ENCODE measurements at places on chromosomes 11 and 22. TPM values are rescaled to one million over a fixed set of nuclear protein-coding genes. Genes with fewer than 3 reads are reported as not detected.
A peak's percentile ranks its signal among the peaks of the same experiment; 100 is the strongest.

DNA sequence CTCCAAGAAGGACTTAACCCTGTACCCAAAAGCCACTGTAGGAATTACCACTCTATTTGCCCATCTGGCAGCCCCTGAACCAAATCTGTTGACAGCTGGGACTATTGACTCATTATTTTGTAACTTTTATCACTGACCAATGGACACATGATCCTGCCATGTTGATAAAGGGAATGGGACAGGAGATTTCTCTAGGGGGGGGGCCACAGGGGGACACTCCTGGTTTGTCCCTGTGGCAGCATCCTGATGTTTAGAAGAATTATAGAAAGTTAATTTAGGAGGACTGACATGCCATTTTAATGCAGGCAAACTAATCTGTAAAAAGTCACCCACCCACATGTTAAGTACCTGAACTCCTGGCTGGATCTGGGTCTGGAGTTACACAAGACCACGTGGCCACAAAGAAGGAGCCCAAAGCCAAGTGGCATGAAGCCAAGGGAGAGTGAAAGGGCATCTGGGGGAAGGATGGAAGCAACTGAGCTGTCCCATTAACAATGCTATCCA is 558.1 kb downstream of the ETS1 start:
- DNase-seq = no peak

GRCh38 chr11:101126551-101127196 is 2.9 kb downstream of the PGR start:
- no peak for DNase-seq

DNA sequence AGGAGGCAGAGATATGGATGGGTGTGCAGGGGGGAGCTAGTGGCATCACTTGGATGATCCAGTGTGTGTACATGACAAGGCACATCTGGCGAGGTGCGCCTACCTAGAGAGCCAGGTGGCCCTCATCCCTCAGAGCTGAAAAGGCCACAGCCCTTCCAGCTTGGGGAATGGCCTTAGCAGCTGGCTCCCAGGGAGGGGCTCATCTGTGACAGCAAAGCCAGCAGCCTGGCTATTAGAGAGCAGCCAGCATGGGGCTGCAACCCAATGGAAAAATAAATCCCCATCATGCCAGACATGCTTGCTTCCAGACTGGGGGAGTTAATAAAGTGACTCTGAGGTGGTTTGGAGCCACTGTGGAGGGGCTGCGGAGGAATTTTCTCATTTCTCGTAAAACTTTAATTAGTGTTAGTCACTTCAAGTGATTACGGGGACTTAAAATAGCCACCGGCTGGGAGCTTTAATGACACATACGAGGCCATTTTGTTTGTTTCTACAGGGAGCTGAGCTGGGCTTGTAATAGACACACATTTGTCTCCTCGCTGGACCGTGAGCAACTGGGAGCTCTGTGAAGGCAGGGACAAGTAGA is 111.2 kb upstream of the ALX4 start:
- DNase-seq = no peak

DNA sequence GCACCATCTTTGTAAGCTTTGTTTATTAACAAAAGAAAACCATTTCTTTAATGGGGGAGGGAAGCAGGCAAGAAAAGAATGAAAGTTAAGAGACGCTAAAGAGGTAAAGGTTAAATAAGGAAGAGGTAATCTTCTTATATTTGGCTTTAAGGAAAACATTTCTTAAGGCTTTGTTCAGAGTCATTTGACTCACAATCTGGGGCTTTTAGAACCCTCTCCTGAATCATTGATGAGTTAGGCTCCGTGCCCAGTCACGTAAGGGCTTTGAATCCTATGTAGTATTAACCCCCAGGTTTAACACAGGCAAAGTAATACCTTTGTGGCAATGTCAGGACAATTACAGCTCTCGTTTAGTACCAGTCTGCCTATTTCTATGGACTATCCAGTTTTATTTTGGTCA is 26.1 kb downstream of the MADD start:
- no peak for DNase-seq

GRCh38 chr11:119539583-119539982 is 116.6 kb upstream of the THY1 start:
- DNase-seq = no peak

- DNase-seq = no peak
Measured at GRCh38 chr11:133745791-133746190, 99.5 kb downstream of the SPATA19 start.

- no peak for DNase-seq
Measured at GRCh38 chr11:86978756-86979608, 23.8 kb upstream of the FZD4 start.

DNA sequence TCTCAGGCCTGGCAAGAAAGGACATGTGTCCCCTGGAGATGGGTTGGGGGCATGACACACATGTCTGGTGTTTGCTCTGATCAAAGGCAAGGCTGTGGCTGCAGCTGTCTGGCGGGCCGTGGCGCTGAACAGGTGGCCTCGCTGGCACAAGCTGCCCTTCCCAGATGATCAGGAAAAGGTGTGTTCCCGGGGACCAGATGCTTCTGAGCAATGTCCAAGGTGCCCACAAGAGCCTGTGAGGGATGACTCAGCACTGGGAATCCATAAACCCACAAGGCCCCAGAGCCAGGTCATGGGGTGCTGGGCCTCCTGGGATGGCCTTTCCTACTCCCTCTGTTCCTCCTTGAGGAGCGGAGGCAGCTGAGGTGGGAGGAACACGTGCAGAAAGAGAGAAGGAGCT is 9.7 kb upstream of the LRP5 start:
- no peak for DNase-seq

The PRR33 gene
- total RNA-seq = not detected

GRCh38 chr22:19146215-19146968 is 1.9 kb upstream of the ESS2 start:
- DNase-seq = no peak

The ART1 gene
- not detected for total RNA-seq

DNA sequence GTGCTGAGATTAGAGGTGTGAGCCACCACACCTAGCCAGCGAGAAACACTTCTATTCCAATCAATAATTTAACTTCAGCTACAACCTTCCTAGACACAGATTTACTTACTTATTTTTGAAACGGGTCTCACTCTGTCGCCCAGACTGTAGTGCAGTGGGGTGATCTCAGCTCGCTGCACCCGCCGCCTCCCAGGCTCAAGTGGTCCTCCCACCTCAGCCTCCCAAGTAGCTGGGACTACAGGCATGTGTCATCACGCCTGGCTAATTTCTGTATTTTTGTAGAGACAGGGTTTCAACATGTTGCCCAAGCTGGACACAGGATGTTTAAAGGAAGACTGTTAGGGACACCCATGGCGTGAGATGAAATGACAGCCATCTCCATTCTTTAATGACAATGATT is 61.3 kb downstream of the MICAL3 start:
- DNase-seq = no peak

The MMP8 gene
- total RNA-seq = not detected

The C11orf42 gene
- total RNA-seq = not detected

The SLC7A4 gene
- not detected for total RNA-seq

The KRTAP5-8 gene
- not detected for total RNA-seq

The EHF gene
- not detected for total RNA-seq

DNA sequence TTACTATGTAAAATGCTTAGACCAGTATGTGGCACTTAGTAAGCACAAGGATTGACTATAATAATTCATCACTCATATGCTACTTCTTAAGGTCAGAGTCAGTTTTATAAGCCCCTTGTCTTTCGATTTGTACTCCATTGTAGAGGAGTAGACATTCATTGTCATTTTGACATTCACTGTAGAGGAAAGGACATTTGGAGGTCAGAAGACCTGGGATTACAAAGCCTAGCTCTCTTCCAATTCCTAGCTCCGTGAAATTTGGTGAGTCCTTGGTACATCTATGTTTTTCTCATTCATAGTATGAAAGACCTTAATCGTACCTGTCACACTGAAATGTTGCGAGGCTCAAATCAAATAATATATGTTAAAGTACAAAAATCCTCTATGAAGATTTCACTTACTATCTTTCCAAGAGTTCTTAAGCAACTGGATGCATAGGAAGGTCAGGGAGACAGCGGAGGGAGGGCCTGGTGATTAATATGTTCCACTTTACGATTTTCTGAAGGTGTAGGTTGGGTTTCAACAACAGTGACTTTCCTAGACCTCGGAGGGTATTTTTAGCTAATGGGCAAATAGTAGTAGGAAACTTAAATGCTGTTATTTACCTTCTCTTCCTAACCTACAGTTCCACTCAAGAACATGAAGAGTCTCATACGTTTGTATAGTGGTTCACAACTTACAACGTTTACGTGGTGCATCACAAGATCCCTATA is 1.4 kb upstream of the EMSY start:
- DNase-seq = peak; percentile 7

- DNase-seq = no peak
Measured at GRCh38 chr11:97109078-97109477, 719.3 kb downstream of the JRKL start.

The ARHGAP42 gene
- 0.06 TPM for total RNA-seq

GRCh38 chr11:76694664-76695063 is 24.1 kb upstream of the LRRC32 start:
- DNase-seq = no peak

The VPREB1 gene
- total RNA-seq = not detected

DNA sequence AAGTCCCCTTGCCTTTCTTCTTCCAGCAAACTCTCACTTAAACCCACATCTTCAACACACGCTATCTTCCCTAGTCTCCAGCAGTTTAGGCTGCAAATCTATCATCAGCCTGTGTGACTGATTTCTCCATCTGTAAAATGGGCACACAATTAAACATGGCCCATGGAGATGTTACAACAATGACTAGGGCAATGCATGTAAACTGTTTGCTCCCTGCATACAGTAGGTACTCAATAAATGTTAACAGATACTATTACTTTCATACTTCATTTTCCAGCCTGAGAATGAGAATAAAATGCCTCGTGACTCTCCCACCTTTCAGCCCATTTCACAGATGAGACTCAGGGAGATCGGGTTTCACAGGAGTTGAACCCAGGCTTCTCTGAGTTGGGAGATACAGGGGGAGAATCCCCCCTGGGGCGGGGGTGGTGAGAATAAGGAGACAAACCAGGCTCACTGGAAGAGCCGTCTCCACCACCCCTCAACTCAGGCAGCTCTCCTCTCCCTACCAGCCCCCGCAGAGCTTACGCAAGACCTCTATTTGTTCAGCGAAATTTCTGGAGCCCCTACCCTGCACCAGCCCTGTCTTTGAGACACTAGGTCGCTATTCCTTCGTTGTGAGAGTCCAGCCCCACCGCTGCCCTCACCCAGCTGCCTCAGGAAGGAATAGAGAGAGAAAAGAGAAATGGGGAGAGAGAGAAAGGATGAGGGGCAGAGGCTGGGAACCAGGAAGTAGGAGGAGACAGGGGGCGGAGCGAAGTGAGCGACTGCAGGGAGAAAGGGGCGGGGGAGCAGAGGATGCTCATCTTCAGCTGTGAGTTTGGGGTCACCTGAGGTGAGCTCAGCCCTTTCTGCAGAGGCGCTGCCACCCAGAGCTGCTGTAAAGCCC is 42.1 kb upstream of the KLHL35 start:
- peak; percentile 84 for DNase-seq

GRCh38 chr11:30801357-30801756 is 215.2 kb upstream of the MPPED2 start:
- no peak for DNase-seq

The PRR14L gene
- total RNA-seq = 21.2 TPM

GRCh38 chr11:94928117-94928990 is 45.0 kb downstream of the CWC15 start:
- DNase-seq = no peak
